Muscle of arm (tissue), 14 donors: ENCODE measurements at places on chromosomes 12 and 14.
A peak's percentile ranks its signal among the peaks of the same experiment; 100 is the strongest.

DNA sequence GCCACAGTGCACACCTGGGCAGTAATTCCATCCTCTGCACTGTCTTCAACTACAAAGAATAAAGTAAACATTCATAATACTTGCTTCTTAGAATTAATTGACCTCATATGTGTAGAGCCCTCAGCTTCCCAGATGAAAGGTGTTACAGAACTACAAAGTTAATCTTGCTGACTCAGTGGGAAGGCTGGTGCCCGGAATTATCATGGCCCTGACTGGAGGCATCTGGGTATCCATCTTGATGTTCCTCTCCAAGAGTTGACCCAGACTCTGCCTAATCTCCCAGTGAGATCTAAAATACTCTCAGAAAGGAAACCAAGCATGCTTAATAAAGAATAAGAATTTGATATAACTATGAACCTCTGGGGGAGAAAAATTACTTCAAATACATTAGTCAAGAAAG is 147.0 kb upstream of the ARID2 start:
- no peak for DNase-seq

- peak; percentile 11 for DNase-seq
These were observed 8.2 kb downstream of the KCNA5 start for GRCh38 chr12:5051913-5052312.

- DNase-seq = no peak
These were observed 23.1 kb upstream of the HELB start for GRCh38 chr12:66279123-66279712.

GRCh38 chr12:78236264-78236663 is 405.6 kb downstream of the NAV3 start:
- DNase-seq = no peak

GRCh38 chr12:42192686-42193085 is 45.4 kb downstream of the YAF2 start:
- no peak for DNase-seq

DNA sequence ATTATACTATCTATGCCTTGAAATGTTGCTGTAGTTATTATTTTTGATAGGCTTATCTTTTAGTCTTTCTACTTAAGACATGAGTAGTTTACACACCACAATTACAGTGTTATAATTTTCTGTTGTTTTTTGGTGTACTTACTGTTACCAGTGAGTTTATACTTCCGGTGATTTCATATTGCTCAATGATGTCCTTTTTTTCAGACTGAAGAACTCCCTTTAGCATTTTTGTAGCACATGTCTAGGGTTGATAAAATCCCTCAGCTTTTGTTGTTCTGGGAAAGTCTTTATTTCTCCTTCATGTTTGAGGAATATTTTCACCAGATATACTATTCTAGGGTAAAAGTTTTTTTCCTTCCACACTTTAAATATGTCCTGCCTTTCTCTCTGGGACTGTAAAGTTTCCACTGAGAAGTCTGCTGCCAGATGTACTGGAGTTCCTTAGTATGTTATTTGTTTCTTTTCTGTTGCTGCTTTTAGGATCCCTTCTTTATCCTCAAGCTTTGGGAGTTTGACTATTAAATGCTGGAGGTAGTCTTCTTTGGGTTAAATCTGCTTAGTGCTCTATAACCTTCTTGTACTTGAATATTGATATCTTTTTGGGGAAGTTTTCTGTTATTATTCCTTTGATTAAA is 41.5 kb upstream of the FERMT2 start:
- DNase-seq = peak; percentile 47

- no peak for DNase-seq
These were observed 297.1 kb downstream of the KSR2 start for GRCh38 chr12:117671734-117672133.

GRCh38 chr14:55398679-55399078 is 13.0 kb downstream of the ATG14 start:
- no peak for DNase-seq

GRCh38 chr12:105854071-105854470 is 284.7 kb downstream of the NUAK1 start:
- no peak for DNase-seq

- no peak for DNase-seq
These were observed 45.9 kb downstream of the CHST11 start for GRCh38 chr12:104502638-104503037.

DNA sequence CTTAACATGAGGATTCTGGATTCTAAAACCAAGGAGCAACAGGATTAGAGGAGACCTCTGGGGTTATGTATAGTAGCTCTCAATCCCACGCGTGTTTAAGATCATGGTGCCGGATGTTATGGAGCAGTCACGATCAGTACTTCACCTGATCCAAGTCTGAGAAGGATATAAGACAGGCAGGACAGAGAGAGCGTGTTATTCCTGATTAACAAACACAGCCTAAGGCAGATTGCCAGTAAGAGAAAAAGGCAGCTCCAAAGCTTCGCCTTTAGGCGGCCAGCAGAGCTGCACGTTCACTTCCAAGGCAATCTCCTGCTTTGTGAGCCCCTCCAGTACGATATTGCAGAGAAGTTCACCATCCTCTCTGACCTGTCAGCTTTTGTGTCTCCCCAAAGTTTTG is 5.5 kb downstream of the SETD3 start:
- no peak for DNase-seq

DNA sequence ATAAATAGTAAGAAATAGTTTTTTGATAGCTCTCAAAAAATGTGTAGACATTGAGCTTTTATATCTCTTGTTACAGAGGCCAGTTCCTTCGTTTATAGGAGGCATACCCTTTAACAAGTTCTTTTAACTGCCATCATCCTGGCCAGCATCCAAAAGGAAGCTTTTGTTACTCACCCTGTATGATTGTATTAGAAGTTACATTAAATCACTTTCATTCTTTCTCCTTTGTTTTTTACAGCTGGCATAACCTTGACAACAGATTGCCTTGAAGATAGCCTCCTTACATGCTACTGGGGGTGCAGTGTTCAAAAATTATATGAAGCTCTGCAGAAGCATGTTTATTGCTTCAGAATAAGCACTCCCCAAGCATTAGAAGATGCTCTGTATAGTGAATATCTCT is 20.1 kb downstream of the CGRRF1 start:
- DNase-seq = no peak

DNA sequence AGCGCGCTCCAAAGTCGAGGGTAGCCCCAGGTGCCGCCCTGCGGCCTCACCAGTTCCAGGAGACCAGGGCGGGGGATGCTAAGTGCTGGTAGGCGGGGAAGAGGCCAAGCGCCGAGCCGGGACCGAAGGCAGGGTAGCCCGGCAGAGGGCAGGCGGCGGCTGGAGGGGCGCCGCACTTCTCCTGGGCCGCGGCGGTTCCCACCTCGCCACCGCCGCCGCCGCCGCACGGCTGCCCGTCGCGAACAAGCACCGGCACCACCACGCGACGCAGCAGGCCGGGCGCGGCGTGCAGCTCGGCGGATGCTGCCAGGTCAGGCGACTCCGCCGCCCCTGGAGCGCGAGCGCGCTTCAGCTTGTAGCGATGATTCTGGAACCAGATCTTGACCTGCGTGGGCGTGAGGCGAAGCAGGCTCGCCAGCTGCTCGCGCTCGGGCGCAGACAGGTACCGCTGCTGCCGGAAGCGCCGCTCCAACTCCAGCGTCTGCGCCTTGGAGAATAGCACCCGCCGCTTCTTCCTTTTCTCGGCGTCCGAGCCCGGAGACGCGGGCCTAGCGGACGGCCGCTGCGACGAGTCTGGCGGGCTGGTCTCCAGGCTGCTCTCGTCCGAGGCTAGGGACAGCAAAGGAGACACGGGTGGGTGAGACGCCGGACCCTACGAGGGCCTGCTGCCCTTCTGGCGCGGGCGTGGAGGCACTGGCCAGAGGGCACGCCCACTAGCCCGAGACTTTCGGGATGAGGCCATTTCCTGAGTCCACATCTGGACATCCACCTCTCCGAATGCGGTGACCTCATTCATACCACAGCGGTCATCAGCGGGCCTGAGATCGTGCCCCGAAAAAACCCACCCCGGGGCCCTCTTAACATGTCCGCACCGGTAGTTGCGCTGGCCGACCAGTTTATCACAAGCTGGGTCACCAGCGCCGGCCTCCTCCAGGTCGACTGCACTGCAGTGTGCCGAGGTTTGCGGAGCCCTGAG is 1.3 kb downstream of the NKX2-8 start:
- peak; percentile 22 for DNase-seq

GRCh38 chr14:72652179-72652578 is 241.7 kb downstream of the DPF3 start:
- no peak for DNase-seq

DNA sequence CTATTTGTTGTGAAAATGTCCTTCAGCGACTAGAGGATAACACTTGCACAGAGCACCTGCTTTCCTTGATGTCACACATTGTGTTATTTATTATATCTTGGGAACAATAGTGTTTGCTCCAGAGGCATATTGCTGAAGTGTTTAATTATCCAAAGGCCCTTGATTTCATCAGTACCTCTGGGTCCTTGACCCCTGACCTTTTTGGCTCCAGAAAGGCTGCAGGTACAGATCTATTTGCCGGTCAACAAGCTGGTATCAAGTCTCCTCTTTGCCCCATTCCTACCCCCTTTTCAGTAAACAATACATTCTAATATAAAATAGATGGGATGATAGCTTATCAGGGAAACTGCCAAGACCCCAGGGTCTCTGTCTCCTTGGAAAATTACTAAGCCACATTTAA is 206.8 kb downstream of the DACT1 start:
- no peak for DNase-seq

- no peak for DNase-seq
These were observed 150.9 kb downstream of the EGLN3 start for GRCh38 chr14:33799705-33800570.

DNA sequence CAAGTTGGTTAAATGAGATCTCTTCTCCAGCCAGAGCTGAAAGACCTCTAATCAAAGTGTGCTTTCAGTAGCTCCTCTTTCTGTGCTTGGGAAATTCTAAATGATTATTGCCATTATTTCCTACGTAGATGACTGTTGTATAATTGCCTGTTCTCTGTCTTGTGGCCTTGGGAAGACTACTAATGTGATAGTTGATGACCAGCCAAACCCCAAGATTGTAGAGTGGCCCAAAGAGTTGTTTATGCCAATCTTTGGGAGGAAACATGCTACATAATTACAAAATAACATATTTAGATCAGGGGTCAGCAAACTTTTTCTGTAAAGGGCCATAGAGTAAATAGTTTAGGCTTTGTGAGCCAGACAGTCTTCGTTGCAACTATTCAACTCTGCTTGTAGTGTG is 135.1 kb upstream of the DIO2 start:
- DNase-seq = no peak

GRCh38 chr12:44511289-44511688 is 364.8 kb downstream of the NELL2 start:
- no peak for DNase-seq

GRCh38 chr12:69415471-69416275 is 54.5 kb upstream of the FRS2 start:
- DNase-seq = peak; percentile 80

DNA sequence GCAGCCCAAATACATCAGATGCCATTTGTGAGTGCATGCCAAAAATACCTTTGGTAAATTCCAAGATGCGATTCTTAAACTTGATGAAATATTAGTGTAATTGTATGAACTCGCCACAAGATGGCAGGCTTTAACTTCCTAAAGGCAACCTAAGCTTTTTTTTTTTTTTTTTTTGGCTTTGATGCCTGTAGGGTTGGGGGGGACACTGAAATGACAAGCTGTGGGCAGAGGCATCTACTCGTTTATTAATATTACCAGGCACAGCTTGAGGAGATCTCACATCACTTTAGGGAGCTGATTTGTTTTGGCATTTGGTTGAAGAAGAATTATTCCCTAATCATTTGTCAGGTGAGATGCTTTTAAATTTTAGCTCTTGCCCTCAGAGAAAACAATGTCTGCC is 126.7 kb upstream of the CCDC196 start:
- peak; percentile 32 for DNase-seq

DNA sequence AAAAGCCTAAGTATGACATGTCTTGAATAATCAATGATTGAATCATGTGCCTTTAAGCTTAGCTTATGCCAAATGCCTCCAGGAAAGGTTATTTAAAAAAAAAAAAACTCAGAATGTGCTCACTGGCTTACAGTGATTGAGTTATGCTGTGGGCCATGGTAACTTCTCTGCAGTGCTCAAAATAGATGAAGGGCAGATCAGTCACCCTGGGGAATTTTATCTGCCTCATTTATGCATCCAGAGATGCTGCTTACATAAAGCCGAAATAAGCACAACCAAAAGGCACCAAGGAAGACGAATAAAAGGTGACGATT is 118.7 kb upstream of the MDM1 start:
- DNase-seq = no peak

GRCh38 chr12:104748790-104749189 is 209.3 kb downstream of the SLC41A2 start:
- DNase-seq = no peak

DNA sequence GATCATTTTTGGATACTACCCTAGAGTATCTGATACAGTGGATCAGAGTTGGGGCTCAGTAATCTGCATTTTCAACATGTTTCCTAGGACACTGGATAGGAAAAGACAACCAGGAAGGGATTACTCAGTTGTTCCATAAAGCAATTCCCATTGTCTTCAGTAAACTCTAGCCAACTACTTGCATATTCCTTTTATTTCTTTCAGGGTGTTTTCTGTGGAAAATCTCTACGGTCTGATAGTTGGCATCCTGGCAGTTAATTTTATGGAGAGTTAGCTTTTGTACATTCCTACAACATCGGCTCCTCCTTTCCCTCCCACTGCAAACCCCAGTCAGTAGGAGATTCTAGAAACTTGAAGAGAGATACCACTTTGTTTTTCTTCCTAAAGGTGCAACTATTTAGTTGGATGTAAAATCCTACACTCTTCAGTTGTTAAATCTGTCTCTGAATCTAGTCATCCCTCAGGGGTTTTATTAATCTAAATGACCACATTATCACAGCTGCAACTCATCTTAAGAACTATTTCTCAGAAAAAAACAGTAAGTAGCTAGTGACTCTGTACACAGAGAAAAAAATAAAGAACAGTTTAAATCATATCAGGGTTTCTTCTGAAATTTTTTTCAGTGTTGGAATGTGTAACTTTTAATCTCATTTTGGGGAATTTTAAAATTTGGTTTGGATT is 103.9 kb downstream of the PDE3A start:
- no peak for DNase-seq

- DNase-seq = no peak
These were observed 7.9 kb downstream of the PPP4R3A start for GRCh38 chr14:91501951-91502930.

GRCh38 chr12:103301642-103302591 is 193.9 kb downstream of the C12orf42 start:
- DNase-seq = no peak

DNA sequence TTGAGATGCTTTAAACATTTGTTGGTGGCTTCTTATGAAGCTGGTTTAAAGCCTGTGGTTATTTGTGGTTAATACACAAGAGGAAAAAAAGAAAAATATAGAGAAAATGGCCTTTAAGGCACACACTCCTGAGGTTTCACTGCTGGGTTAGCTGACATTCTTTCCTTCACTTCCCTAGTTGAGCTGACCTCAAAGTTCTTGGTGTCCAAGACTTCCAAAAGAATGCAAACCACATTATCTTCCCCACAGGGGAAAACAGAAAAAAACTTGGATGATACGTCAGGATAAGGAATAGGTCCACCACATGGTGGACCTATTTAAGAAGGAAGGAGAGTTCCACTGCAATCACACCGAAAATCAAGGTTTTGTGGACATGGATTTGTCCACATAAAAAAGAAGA is 94.3 kb downstream of the SLC25A21 start:
- no peak for DNase-seq
